ENCODE measurements at places on chromosomes 2 and 18.
A peak's percentile ranks its signal among the peaks of the same experiment; 100 is the strongest.

DNA sequence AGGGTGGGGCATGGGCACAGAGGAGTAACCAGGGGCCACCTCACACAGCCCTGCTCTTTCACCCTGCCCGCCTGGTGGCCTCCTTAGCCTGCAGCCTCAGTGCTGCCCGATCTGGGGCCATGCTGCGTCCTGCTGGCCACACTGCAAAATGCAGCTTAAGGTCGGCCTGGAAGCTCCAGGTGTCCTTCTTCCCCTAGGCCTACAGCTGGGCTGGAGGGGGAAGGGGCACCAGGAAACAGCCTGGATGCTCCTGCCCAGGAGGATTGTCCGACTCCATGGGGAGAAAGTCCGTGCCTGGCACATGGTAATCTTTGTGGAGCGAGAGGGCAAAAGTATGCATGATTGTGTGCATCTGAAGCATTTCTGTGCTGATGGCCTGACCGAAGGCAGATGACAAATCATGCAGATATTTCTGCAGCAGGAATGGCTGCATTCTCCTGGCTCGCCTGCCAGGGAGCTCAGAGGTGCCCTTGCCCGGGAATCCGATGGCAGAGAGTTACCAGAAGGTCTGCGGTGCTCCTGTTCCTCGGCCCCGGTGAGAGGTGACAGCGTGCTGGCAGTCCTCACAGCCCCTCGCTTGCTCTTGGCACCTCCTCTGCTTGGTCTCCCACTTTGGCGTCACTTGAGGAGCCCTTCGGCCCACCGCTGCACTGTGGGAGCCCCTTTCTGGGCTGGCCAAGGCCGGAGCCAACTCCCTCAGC, 12.8 kb upstream of the ALPP start:
- DNase-seq = no peak

GRCh38 chr2:128160616-128161275, 69.7 kb downstream of the UGGT1 start:
- no peak for DNase-seq

DNA sequence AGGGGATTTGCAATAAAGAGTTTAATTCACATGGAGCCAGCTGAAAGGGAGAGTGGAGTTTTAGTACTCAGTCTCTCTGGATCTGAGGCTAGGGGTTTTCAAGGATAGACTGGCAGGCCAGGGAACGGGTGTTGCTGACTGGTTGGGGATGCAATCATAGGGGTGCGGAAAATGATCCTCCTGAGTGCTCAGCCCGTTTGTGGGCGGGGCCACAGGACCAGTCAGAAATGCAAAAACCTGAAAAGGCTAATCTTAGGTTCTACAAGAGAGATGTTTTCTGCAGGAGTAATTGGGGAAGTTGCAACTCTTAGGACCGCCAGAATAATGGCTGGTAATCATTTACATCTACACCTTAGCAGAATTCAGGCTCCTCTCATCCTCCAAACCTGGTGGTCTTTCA, 2.5 kb downstream of the NFU1 start:
- DNase-seq = no peak

- no peak for DNase-seq
Observed at GRCh38 chr2:112831946-112832840, 4.4 kb downstream of the IL1B start.

DNA sequence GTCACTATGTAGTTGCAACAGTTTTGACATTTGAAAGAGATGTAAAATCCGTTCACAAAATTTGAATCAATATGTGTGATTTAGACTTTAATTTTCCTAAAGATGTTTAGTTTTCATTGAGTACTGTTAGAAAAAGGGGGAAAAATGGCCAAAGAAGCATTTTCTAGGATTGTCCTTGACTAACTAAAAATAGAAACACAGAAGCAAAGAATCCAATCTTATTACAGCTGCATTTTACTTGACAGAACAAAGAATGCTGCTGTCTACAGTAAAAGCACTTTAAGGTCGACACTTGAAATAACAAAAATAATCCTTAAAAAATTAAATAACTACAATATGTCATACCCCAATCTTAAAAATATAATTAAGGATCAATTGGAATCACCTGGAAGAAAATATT, 48.9 kb downstream of the FRZB start:
- DNase-seq = no peak

DNA sequence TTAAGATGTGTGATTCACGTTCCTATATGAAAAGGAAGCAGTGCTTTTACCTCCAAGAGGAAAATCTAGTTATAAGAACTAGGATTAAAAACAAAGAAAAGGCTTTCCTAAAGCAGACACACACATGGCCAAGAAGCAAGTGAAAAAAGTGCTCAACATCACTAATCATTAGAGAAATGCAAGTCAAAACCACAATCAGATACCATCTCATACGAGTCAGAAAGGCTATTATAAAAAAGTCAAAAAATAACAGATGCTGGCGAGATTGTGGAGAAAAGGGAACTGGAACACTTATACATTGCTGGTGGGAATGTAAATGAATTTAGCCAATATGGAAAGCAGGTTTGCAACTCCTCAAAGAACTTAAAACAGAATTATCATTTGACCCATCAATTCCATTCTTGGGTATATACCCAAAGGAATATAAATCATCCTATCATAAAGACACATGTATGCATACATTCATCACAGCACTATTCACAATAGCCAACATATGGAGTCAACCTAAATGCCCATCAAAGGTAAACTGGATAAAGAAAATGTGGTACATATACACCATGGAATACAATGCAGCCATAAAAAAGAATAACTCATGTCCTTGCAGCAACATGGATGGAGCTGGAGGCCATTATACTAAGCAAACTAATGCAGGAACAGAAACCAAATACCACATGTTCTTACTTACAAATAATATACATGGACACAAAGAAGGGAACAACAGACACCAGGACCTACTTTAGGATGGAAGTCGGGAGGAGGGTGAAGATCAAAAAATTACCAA, 285.3 kb downstream of the RAD51AP2 start:
- DNase-seq = no peak

- no peak for DNase-seq
Observed at GRCh38 chr2:142672698-142673097, 204.8 kb upstream of the KYNU start.

DNA sequence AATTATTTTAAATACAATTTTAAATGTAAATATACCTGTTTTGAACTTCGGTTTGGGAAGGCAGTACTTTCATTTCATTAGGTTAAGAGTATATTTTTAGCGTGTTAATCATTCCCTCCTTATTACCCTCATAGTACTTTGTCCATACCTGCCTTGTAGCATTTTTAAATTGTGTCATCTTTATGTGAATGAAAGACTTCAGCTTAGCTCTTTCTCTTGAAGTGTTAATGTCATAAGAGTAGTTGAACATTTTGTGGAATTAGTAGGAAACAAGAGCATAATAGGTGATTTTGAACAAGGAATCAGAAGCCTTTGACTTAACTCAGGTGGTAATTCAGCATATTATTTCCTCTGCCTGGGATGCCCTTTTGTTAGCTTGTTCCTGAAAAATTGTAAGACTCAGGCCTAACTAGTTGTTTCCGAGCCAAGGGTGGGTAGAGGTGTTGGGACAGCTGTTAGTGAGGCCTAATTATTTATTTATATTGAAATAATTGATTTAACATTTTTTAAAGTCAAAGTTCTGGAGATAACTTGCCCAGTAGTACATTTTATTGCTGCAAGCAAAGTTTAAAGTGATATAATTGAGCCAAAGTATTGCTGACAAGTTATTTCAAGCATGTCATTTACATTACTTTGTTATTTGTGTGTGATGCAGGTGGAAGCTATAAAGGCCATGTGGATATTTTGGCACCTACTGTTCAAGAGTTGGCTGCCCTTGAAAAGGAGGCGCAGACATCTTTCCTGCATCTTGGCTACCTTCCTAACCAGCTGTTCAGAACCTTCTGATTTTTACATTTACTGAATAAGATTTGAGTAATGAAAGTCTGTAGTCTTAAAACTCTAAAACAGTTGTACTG, 38.7 kb downstream of the DDX1 start:
- DNase-seq = no peak

DNA sequence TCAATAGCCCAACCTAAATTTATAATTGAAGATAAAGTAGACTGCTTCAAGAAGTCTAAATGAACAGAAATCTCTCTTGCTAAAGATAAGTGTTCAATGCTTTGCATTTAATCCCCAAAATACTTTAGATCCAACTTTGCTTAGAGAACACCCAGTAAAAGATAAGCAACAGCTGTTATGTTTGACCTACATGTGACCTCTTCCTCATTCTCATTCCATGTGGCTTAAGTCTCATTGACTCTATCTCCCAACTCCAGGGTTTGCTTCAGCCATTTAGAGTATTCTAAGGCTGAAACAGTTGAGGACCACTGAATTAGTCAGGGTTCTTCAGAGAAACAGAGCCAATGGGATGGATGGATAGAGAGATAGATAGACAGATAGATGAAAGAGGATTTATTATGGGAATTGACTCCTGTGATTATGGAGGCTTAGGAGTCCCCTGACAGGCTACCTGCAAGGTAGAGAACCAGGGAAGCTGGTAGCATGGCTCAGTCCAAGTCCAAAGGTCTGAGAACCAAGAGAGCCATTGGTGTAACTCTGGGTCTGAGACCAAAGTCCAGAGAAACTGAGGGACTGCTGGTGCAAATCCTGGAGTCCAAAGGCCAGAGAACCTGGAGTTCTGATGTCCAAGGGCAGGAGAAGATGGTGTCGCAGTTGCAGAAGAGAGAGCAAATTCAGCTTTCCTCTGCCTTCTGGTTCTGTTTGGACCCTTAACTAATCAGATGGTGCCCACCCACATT, 32.1 kb downstream of the CRYGD start:
- no peak for DNase-seq

DNA sequence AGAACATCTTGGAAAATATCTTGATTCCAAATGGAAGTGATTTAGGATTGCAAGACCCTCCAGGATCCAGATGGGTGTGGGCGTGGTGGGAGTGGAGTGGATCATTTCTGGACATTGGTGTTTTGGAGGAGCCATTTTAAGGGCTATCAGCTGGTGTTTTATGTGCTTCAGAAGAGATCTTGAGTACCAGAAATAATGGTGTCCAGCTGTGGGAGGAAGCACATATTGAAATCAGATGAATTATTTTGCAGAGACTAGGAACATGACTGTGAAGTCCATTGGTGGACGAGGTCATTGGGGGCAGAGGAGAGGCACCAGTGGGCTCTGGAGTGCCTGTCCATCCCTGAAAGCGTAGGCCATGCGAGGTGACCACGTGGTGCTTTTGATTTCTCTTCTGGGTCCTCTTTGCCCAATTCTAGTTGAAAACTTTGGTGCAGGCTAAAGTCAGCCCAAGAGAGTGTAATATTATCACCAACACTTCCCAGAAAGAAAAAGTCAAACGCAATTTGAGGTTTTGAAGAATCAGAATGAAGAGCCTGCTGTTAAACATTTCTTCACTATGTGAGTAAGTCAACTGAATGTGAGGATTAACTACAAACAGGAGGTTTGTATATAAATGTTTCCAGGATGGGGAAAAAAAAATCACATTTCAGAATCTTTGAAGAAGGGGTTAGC, 31.6 kb downstream of the RNF144A start:
- no peak for DNase-seq

DNA sequence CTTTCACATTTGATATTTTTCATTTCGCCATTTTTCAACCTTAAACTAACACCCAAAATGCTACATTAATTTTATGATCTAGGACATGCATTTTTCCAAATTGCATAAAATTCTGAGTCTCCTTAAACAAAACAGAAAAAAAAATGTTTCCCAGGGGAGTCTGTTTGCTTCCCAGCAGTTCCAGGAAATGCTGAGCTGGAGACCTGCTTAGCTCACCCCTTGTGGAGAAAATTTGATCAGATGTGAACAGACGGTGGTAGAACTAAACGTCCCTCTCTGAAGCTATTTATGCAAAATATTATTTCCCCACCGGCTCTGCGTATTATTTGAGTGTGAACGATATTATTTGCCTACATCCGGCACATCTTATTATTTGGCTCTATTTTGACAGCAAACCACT, 74.9 kb upstream of the AGAP1 start:
- DNase-seq = no peak

- no peak for DNase-seq
Observed at GRCh38 chr18:39660141-39660540, 2094.5 kb upstream of the CELF4 start.

DNA sequence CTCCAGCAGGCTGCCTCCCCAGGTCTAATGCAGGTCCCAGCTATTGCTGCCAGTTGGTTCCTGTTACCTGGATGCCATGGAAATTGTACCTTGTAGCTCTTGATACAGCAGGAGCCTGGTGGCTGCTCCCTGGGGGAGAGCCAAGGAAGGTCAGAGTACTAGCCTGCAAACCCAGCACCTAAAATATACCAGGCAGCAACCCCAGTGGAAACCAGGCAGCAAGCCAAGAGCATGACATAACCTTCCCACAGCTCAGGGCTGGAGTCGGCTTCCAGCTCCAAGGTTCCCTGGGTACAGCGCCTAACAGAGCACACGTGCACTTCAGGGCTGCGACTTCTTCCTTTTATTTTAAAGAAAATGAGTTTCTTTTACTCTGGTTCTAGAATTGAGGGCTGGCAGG, 30.3 kb downstream of the TNP1 start:
- peak; percentile 85 for DNase-seq

GRCh38 chr2:177172034-177172880, 40.3 kb upstream of the HNRNPA3 start:
- DNase-seq = no peak

- peak; percentile 82 for DNase-seq
Observed at GRCh38 chr2:235746257-235746934, 252.6 kb downstream of the AGAP1 start.

DNA sequence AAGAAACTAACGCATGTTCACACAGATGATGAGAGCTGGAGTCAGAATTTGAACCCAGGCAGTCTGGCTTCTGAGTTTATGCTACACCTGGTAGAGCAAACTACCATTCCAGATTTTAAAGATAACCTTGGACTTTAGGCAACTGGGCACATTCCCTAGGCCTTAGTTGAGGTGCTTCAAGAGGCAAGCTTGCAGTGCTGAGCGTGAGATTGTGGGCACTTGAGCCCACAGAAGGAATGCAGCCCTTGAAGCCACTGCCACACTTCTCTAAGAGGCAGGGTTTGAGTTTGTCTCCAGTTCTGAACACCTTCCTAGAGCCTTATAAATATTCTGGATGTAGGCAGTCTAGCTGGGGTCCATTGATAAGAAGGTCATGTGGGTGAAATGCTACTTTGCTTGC, 216.1 kb upstream of the SLC14A2 start:
- no peak for DNase-seq

DNA sequence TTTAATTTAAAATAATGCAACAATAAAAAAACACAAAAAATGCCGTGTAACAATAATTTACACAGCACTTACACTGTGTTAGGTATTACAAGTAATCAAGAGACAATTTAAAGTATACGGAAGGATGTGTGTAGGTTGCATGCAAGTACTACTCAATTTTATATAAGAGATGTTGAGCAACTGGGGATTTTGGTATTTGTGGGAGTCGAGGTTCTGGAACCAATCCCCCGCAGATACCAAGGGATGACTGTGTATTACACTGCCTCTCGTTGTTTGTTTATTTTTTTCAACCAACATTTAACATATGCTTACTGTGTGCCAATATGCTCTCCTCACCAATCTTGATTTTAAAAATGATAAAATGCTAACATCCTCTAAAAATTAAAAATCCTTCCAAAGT, 24.8 kb downstream of the MAP3K2 start:
- DNase-seq = no peak

DNA sequence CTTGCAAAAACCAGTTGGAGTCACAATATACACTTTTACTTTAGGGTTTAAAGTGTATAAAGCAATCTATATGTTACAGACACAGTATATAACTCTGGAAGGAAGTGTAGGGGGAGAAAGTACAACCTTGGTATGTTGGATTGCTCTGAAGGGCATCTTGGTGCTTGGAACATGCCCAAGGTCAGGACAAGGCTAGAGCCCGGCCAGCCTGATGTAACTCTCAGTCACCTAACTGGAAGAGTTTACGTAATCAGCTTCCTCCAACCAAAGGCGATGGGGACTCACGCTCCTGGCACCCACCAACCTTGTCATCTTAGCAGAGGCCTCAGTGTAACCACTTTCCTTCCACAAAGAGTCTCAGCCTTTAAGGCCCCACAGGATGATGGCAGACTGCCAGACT, 181.1 kb upstream of the ACAA2 start:
- no peak for DNase-seq

All from DMS153 (cell line).